CD4-positive, alpha-beta T cell treated with Interferon alpha-2 for 1 hour (primary cell): ENCODE measurements at places on chromosomes 2 and 18.

- no peak for DNase-seq
These were observed 112.1 kb downstream of the PHLPP1 start for GRCh38 chr18:62827397-62827796.

GRCh38 chr2:74131901-74132300, 15.8 kb downstream of the BOLA3 start:
- no peak for DNase-seq

DNA sequence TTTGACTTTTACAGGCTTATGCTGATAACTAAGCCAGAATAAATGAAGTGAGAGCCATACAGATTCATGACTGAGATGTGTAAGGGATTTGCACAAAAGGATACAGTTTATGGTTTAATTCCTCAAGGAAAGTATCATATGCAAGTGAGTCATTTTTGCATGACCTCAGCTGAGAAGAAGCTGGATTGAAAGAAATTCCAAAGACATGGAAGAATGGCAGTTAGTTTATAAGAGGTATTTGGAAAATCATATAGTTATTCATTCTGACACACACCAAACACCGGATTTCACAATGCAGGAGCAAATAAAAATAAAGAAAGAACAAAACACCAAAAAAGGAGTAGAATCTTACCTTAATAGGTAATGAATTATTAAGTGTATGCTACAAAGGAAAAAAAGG, 83.2 kb upstream of the RND3 start:
- no peak for DNase-seq

- no peak for DNase-seq
These were observed 65.2 kb downstream of the KLHL14 start for GRCh38 chr18:32707586-32707985.

DNA sequence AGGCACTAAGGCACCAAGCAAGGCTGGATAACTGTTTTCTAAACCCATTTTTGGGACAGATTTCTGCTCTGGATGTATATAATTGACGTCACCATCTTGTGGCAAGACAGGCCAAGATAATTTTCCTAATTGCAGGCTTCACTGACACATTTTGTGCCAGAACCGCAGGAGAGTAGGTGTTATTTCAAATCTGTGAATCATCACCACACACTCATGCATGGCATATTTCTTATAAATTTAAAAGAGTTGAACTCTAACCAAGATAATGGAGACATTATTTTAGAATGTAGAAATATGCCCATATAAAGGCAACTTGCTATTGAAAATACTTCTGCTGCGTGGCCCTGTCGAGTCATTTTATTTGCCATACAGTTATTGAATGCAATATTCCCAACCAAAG, 68.3 kb upstream of the ACYP2 start:
- DNase-seq, result no peak

GRCh38 chr2:26612522-26613240, 28.5 kb downstream of the CIB4 start:
- DNase-seq, result no peak

- no peak for DNase-seq
These were observed 75.8 kb downstream of the CLHC1 start for GRCh38 chr2:55156326-55156725.

- no peak for DNase-seq
These were observed 37.8 kb downstream of the CYP26B1 start for GRCh38 chr2:72109904-72110303.

DNA sequence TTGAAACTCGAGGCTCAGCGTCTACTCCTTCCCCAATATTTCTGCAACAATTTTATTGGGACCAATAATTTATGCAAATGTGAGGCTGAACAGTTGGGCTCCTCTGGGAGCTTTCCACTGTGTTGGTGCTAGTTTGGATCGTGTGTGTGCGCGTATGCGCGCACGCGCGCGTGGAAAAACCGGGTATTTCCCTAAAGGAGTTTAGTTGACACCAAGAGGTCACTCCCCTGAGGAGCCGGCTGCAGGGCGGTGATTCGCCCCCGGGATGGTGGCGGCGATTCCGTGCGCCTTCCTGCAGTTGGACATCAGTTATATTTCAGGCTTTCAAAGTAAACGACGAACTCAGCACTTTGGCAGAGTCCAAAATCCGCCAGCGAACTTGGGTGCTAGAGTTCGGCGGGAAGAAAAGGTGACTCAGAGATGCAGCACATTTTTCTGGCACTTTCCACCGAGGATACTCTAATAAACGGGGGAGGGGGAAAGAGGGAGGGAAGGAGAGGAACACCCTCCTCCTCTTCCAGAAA, 186.5 kb upstream of the FANCL start:
- DNase-seq, result no peak

DNA sequence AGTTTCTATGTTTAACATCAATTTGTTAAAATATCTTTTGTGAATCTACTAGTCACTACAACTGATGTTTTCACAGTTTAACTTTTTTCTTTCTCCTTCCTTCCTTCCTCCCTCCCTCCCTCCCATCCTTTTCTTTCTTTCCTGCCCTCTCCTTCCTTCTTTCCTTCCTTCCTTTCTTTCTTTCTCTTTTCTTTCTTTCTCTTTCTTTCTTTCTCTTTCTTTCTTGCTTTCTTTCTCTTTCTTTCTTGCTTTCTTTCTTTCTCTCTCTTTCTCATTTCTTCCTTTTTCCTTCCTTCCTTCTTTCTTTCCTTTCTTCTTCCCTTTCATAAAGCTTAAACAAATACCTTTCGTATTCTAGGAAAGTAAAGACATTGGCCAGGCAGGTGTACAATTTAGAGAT, 2083.0 kb upstream of the CELF4 start:
- no peak for DNase-seq

GRCh38 chr2:2326068-2327040, 4.7 kb downstream of the MYT1L start:
- no peak for DNase-seq

- no peak for DNase-seq
These were observed 21.3 kb upstream of the PIK3C3 start for GRCh38 chr18:41933778-41934177.

DNA sequence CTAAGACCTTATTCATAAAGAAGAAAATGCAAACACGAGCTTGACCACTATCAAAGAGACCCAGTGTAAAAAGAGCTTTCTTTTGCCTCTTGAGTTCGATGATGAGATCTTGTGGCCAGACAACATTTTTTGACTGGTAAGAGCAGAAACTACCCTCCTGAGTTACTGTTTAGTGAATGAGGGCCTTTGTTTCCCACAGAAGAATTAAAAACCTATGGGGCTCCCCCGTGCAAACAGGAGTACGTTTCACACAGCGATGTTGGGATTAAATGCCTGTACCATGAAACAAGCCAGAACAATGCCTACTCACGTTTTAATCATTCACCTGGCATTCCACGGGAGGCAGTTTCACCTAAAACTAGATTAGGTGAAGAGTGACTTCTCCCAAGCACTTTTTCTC, 36.0 kb downstream of the MYCN start:
- DNase-seq, result no peak

GRCh38 chr2:190459881-190460280, 51.7 kb downstream of the MFSD6 start:
- DNase-seq, result no peak

DNA sequence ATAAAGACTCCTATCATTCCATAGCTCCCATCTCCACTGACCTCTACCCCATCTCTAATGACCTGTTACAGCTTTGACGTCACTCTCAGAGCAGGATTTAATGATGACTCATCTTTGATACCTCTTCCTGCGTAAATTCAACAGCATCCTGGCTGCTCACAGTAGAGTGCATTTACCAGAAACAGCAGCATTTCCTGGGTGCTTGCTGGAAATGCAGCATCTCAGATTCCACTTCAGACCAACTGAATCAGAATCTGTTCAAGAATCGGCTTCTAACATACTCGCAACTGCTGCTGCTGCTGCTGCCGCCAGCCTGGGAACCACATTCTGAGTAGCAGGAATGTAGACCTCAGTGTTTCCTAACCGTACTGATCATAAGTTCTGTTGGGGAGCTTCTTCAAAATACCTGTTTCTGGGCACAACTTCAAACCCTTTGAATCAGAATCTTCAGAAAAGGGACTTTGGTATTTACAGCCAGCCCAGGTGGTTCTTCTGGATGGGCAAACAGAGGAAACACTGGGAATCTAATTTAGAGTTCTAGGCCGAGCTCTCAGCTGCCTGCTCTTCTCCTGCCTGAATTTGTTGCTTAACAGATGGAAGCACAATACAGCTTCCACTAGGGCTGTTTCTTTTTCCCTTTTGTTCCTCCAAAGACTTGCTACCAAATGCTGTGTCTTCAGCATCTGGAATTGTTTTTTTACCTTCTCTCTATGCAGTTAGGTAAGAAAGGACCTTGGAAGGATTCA, 241.4 kb downstream of the NCKAP5 start:
- no peak for DNase-seq

- no peak for DNase-seq
These were observed 69.4 kb downstream of the ZDBF2 start for GRCh38 chr2:206343816-206344215.
